Kasumi-1 (cell line): ENCODE measurements at places on chromosomes 12 and 14.

DNA sequence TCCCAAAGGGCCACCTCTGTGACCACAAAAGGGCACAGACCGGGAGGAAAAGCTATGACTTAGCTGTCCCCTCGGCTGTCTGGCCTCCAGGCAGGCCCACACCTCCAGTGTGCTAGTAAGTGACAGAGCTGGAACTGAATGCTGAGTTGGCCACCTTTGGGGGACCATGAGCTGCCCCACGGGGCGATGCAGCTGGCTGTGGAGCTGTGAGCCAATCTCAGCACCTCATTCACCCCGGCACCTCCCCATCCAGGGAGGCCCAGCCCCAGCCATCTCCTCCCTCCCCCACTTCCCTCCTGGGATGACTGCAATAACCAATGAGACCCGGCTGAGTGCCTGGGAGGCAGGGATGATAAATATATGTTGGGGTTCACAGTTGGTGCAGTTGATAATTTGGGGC lies 12.2 kb upstream of the TESC start:
- no peak for DNase-seq

DNA sequence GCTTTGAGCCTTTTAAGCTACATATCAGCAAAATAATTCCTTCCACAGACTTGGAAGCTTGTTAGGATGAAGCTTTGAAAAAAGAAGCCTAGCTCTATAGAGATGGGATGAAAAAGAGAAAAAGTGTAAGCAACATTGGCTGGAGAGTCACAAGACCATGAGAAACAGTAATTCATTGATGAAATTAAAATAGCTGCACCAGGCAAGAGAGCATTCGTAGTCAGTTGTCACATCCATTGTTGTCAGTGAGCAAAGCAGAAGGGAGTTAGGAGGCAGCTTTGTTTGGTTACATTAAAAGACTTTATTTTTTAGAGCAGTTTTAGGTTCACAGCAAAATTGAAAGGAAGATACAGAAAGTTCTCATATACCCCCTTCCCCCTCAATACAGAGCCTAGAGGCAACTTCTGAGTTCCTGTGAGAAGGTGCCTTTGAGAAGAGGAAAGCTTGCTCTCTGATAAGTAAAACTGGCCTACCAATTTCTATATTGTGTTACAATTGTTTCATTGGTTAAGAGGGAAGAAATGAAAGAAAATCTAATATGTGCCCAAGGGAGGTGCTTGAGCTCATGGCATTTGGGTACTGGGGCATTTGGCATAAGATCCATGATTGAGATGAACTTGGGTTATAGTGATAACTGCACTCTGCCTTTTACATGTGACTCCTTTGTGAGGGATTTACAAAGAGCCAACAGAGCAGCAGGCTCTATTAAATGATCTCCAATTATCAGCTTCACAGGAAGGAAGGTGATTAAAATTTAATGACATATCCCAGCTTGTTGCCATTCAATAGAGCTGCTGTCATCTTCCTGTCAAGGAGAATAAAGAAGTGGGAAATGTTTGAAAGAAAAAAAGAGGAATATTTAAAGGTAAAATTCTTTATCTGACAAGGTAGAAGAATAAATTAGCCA lies 361.3 kb upstream of the TMTC1 start:
- no peak for DNase-seq

GRCh38 chr12:94374124-94374523 lies 85.5 kb downstream of the CEP83 start:
- no peak for DNase-seq

DNA sequence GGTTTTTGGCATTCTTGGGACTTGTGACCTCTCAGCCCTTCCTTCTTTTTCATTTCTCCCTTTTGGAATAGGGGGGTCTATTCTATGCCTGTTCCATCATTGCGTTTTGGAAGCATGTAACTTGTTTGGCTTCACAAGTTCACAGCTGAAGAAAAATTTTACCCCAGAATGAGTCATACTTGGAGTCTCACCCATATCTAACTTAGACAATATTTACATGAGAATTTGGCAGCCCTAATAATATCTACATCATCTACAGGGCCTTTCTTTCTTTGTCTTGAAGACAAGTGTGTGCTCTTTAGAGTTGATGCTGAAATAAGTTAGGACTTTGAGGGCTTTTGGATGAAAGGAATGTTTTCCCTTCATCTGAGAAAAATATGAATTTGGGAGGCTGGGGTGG lies 1312.9 kb upstream of the FLRT2 start:
- no peak for DNase-seq

DNA sequence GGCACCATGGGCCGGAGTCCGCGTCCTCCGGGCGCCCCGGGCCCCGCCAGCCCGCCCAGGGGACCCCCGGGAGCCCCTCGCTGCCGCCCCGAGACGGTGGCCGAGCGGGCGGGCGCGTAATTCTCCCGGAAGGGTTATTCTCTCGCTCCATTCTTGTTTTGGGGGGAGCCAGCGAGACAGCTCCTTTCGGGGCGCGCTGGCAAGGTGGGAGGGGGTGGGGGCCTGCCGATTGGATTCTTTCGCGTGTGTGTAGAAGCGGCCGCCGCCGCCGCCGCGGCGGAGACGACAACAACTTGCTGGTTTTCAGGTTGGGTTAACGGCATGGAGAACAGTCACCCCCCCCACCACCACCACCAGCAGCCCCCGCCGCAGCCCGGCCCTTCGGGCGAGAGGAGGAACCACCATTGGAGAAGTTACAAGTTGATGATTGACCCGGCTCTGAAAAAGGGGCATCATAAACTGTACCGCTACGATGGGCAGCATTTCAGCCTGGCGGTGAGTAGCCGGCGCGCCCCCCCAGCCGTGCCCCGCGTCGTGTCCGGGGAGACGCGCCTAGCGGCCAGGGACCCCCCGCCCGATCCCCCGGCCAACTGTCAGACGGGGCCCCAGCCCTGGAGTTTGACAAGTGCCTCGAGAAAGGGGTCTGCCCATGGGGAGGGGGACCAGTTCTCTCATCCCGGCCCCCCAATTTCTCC lies 755 bp downstream of the SETD1B start:
- DNase-seq = peak; percentile 22

GRCh38 chr14:68550338-68550715 lies 242.5 kb downstream of the ZFP36L1 start:
- DNase-seq = no peak

DNA sequence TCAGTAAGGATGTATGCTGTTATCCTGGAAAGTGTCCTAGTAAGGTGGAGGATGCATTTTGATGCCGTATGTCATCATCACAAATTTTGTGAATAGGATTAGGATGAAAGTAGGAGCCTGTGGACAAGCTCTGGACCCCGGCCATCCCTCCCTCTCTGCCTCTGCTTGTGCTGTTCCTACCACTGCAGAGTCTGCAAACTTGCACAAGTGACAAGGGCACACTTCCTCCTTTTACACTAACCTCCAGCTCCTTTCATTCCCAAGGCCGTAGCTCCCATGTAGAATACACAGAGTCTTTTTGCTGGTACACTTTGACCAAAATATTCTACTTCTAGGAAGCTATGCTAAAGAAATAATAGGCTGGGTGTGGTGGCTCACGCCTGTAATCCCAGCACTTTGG lies 13.3 kb upstream of the TMCC3 start:
- DNase-seq = no peak

- no peak for DNase-seq
Observed at GRCh38 chr12:51048661-51049251, 629 bp downstream of the LETMD1 start.

DNA sequence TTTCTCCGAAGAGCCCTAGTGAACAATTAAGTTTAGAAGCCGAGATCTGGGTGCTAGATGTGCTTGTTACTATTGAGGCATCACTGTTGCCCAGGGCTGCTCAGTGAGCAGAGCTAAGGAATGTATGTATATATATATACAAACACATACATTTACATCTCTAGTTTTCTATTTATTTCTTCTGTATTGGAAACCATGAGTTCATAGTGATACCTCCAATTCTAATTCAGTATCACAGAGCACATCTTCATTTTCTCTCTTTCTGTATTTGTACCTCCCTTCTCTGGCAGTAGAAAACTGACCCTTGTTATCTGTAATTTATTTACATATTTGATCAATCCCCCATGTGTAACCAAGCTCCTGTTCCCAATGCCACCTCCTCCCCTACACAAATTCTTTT lies 40.7 kb upstream of the FUT8 start:
- no peak for DNase-seq

DNA sequence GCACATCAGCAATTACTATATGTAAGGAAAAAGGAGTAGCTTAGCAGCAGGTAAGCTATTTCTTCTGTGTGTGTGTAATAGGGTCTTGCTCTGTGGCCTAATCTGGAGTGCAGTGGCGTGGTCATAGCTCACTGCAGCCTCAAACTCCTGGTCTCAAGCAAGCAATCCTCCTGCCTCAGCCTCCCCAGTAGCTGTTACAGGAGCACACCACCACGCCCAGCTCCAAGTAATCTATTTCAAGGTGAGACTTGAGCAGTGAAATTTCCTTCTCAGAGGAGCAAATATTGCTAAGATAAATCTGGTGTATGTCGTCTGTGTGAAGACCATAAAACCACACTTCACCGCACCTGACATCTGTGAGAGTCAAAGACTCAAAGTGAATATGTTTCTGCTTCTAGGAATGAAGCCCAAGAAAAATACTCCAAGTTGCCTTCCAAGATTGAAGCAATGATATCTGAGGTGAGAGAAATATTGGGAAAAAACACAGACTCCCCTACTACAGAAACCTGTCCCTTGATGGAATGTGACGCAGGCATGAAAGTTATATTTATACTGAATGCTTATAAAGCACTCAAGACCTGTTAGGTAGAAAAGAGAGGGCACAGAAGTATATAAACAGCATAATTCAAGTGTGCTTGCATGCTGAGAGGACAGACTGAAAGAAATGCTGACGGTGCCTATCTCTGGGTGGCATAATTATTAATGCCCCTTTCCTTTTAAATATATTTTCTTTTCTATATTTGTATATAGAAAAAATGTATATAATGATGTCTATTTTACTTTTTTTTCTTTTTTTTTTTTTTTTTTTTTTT lies 2.5 kb upstream of the SELPLG start:
- no peak for DNase-seq

DNA sequence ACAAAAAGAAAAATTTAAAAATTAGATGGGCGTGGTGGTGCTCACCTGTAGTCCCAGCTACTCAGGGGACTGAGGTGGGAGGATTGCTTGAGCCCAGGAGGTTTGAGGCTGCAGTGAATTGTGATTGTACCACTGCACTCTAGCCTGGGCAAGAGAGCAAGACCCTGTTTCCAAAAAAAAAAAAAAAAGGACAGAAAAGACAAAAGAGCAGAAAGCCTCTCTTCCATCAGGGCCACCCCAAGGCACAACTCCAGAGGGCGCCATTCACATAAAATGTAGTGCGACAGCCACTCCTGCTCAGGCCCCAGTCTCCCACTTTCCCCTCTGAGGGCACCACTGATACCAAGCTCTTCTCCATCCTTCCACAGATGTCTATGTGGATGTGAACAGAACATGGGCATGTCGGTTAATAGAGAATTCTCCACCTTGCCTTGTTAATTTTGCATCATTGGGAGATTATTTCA lies 41.8 kb downstream of the DGLUCY start:
- no peak for DNase-seq

DNA sequence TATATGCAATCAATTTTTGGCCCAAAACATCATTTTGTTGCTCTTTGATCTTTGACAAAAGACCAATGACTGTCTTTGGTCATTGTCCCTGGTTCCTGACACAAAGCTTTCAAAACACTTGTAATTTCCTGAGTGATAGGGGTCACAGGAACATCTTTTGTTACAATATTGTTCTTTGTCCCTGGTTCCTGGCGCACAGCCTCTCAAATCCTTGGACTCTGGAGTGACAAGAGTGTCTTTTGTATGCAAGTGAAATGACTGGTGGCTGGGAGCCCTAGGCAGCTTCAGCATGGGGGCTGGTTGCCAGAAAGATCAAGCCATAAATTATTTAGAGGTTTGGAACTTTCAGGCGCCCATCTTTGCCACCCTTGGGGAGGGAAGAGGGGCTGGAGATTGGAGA lies 53.9 kb downstream of the DNAH10 start:
- no peak for DNase-seq

- DNase-seq = no peak
Observed at GRCh38 chr12:20798554-20798953, 12.0 kb upstream of the SLCO1B3 start.

DNA sequence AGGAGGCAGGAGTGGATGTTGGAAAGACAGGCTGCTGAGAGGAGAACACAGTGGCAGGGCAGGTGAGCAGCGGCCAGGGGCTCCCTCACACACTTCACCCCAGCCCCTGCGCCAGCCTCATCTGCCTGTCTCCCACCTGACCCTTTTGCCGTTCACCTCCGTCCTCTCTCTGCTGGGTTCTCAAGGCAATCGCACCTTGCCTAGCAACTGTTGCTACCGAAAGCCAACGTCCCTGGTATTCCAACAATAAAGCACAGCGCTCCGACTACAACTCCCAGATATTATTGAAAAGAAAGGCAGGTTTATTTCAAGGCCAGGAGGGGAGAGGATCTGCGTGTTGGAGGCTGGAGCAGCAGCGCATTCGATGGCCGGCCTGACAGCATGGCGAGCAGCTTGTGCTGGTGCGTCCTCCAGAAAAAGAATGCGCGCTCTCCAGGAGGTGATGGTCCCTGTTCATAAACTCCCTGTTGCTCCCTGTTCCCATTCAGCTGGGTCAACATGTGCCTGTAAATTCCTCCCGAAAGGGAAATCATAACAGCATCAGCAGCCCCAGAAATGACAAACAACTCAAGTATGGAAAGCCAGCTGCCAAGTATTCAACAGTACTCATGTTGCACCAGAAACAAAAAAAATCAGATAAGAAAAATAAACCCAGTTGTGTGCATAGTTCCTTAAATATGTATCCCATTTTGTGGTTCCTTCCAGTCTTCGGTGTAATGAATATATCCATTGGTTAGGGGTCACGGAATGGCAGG lies 153.0 kb upstream of the DIO3 start:
- no peak for DNase-seq

DNA sequence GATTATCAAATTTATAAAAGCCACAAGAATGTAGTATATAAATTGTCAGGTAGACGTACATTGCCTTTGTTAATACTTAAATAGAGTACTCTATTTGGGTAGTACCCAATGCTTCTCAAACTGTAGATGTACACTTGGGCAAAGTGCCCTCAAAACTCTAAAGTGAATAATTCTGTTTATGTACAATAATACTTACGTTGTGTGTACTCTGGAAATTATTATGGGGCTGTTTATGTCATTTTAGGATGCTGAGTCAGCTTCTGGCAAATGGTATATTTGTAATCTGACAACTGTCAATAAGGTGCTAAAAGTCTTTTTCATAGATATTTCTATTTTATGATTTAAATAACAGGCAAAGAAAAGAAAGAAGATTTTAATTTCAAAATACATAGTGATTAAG lies 102.4 kb downstream of the CCDC91 start:
- DNase-seq = no peak

- no peak for DNase-seq
Observed at GRCh38 chr12:53973236-53974042, 513 bp downstream of the HOXC11 start.

DNA sequence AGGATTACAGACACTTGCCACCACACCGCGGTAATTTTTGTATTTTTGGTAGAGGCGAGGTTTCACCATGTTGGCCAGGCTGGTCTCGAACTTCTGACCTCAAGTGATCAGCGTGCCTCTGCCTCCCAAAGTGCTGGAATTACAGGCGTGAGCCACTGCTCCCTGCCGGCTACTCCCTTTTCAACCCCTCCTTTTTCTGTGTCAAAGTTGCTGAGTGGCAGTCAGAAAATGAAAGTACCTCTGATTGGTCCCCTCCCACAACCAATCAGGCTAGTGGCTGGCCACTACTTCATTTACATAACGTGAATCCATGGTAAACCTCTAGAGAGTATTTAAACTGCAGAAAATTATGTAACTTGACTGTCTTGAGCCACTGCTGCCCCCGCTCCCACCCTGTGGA lies 5.9 kb downstream of the RESF1 start:
- DNase-seq = no peak
